ENCODE measurements at places on chromosomes 3 and 15.

DNA sequence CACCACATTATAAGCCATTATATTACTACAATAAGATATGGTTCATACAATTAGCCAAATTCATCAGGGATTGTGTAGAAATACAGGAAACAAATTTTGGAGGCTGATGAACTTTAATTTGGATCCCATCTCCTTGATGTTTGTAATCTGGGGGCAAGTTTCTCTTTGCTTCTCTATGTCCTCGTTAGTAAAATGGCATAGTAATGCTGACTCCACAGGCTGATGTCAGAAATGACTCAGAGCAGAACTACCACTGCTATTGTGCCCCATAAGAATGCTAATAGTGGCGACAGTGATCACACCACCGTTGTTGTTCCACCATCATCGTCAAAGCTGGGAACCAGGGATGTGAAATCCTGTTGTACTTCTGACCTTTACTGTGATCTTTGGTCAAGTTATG is 722.3 kb upstream of the LMCD1 start:
- DNase-seq, result no peak

DNA sequence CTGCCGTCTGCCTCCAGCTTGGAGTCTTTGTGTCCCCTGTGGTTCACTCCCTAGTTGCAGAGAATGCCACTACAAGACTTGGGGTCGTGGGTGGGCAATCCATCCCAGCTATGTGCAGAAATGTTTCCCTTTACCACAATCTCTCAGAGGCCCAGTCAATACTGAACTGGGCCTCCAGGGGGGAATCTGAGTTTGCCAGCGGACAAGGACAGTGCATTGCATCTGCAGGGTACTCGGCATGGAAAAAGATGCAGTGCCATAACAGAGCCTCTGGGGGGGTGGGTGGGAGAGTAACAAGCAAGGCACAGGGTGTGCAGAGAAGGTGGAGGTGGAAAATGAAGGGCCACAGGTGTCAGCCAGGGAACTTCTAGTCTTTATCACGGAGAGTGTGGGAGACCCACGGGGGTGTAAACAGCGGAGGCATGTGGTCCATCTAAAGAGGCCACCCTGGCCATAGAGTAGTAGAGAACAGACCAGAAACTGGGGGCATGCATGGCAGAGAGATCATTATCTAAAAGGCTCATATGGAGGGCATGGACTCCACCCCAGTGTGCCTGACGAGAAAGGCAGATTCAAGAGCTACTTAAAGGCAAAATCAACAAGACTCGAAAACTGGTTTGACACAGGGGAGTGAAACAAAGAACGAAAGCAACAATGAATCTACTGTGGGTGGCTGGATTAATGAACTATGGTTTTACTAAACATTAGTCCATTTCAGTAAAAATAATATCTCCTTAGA is 182.4 kb downstream of the ANXA2 start:
- no peak for DNase-seq

- DNase-seq, result no peak
These were observed 29.1 kb upstream of the MAP6D1 start for GRCh38 chr3:183854318-183855035.

DNA sequence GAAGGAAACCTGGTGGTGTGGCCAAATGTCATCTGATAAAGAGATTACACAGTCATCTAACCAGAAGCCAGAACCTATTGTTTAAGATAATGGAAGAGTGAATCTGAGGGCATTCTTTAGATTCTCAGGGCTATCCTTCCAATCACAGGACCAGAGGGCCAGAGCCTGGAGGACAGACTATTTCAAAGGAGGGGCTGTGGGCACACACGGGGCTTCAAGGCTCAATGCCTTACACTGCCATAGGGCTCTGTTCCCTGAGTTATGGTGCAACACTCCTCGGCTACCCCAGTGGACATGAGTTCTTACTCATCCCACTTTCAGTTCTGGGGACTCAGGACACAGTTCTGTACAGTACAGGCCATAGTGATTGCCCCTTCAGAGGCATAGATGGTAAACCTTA is 343.9 kb upstream of the ALCAM start:
- no peak for DNase-seq

DNA sequence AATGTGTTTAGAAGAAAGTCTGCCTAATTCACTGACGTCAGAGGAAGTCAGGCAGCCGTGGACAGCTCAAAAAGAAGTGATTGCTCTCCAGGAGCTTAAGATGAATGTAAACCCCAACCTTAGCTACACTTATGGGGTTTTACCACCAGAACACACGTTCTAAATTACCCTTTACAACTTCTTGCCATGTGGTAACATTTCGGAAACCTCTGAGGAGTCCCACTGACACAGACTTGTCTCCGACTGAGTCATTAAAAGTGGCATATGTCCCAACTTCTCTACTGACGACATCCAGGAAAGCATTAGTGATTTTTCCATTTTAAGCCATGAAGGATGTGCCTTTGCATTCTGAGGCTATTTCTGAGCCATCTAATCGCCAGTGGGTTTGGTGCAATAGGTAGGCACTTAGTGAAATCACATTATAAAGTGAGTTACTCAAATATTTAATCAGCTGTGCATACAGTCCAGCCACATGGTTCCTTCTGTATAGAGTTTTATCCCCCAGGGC is 32.4 kb downstream of the C2CD4A start:
- peak; percentile 82 for DNase-seq
